ENCODE measurements at places on chromosomes 12 and 14.

GRCh38 chr12:125305231-125305630 is 240.0 kb downstream of the AACS start:
- no peak for DNase-seq

- no peak for DNase-seq
Measured at GRCh38 chr14:52711666-52712065, 4.7 kb downstream of the PSMC6 start.

GRCh38 chr14:97582022-97582421 is 784.8 kb downstream of the VRK1 start:
- DNase-seq, result no peak

DNA sequence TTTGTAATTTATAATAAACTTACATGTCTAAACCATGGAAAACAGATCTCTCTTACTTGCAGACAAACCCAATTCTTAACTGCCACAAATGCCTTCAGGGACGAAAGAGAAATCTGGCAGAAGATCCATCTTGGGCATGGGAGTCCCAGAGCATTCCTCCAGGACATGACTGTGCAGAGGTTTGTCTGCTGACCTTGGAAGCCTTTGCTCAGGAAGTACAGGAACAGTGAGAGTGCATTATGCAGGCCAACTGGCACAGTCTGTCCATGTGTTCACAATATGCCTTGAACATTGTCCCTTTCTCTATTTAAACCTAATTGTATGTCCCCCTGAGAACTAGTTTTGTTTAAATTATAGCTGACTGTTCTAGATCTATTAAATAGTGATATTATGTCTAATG is 467.1 kb downstream of the ATP23 start:
- no peak for DNase-seq

- no peak for DNase-seq
Measured at GRCh38 chr12:53048780-53049401, 974 bp upstream of the TNS2 start.

DNA sequence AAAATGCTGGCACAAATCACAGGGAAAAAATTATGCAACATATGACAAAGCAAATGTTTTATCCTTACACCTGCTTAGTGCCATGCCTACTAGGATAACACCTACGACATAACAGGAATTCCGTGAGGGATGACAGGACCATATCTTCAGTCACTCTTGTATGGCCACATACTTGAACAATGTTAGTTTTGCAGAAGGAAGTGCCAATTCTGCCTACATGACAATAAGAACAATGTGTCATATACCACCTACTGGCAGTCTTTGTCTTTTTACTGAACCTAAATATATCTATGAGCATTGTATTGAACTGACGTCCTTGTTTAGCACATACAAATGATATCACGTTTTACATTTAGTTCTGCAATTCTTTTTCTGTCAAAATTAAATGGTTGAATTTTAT is 234.0 kb downstream of the ADAMTS20 start:
- no peak for DNase-seq

DNA sequence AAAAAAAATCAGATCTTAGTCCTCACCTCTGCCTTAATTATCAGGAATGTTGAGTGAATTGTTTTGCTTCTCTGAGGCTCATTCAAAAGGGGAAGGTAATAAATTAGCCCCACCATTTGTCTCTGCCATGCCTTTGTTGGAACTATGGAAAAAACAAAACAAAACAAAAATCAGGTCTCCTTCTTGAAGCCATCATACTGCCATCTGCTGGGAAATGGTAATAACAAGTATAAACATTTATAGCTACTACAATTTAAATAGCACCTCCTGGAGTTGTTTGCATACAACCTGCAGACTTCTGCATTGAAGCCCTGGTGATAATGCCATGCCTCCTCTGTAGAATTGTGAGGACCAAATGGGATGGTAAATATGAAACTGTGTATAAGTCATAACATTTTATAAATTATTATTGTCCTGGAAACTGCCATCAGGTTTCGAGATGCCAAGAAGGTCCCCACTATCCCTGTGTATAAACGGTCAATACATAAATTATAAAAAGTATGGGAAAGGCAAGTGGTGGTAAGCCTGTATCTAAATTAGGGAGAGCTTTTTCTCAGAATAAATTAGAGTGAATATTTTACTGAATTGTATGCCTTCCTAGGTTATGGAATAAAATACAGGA is 87.2 kb upstream of the FGD4 start:
- no peak for DNase-seq

DNA sequence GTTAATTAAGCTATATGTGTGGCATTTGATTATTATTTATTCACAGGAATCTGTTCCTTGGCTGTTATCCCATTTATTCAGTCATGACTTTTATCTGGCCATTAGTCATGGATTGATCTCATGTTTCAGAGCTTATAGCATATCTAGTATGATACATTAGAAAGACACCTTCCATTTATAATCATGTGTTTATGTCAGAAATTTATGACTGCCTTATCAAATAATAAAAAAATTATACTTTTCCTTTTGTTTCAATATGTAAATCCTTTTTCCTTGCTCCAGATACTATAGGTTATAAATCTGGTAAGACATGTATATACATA is 248.0 kb upstream of the PDE3A start:
- no peak for DNase-seq

GRCh38 chr12:59131462-59131861 is 211.2 kb upstream of the LRIG3 start:
- no peak for DNase-seq

DNA sequence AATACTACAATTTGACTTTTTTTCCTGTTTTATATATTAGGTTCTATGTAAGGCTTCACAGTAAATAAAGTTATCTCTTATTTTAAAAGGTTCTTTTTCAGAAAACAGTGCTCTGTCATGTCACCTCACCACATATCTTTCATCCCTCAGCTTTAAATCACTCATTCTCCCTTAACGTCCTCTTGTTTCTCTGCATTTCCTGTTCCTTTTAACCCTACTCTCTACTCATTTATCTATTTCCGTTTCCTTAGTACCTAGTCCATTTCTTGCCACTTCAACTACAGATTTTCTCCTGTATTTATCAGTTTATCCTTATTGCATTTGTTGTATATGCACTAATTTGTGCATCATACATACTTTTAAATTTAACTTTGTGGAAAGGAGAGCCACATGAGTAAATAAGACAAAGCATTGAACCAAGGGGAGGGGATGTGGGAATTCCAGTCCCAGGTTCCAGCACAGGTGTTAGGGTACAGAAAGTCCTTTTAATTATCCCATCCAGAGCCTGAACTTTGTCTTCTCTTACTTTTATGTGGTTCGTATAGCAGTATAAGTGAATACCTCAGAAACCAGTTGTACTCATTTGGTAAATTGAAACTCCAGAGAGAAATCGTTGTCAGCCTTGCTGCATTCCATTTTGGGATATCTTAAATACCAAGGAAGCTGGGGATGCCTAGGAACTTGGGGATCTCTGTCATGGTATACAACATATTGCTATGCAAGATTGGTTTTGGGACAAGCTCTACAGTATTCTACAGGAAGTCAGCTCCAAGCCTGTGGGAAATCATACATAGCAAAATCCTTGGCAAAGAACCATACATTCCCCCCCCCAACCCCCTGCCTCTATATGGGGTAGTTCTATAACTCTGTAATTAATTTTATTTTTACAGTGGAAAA is 120.5 kb downstream of the DIP2B start:
- no peak for DNase-seq

- DNase-seq, result no peak
Measured at GRCh38 chr12:88036353-88036965, 7.3 kb upstream of the C12orf50 start.

GRCh38 chr14:98227000-98227726 is 1044.8 kb downstream of the BCL11B start:
- no peak for DNase-seq

GRCh38 chr14:69963966-69964365 is 84.8 kb downstream of the SMOC1 start:
- no peak for DNase-seq

GRCh38 chr12:101327051-101327450 is 47.1 kb downstream of the UTP20 start:
- DNase-seq, result no peak

GRCh38 chr14:40679256-40679655 is 927.4 kb upstream of the LRFN5 start:
- no peak for DNase-seq

- DNase-seq, result no peak
Measured at GRCh38 chr14:68181519-68182326, 362.1 kb downstream of the RAD51B start.

DNA sequence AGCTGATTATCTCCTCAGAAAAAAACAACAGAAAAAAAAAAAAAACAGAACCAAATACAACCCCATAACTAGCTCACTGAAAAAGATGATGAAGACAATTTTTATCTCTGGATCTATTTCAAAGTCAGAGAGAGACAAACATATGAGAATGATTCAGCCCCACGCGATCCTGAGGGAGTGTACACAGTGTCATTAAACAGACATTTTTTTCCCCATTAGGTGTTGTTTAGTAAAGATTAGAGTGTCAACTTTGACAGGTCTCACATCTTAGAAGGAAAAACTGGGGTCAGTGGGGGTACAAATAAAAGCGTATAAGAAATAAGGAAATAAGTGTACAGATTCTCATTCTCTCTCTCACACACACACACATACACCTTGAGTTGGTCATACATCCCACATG is 635.4 kb downstream of the NRXN3 start:
- no peak for DNase-seq

DNA sequence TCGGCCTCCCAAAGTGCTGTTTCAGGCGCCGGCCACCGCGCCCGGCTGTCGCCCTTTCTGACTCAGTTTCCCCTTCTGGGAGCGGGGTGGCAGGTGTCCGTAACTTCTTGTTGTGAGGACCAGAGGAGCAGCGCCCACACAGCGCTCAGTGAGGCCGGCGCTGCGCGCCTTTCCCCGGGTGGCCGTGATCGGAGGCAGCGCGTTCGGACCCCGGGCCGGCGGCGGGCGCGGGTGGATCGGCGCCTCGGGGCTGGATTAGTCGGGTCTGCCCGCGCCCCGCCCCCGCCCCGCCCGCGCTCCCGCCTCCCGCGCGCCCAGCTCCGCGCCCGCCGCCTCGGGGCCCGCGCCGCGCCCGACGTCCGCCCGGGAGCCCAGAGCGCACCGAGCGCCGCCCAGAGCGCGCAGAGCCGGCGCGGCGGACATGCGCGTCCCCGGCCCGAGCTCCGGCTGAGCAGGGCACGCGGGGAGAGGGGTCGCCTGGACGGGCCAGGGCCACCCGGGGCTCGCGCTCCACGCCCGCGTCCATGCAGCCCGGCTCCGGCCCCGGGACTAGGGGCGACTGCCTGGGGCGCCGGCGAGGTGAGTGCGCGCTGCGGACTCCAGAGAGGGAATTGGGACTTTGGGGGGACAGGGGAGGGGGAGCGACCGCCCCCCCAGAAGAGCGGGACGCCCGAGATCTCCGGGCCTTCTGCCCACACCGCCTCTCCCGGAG is 50.6 kb downstream of the LRCOL1 start:
- DNase-seq, result no peak

GRCh38 chr12:13853471-13853870 is 127.9 kb downstream of the GRIN2B start:
- no peak for DNase-seq

GRCh38 chr12:89081719-89082369 is 270.5 kb downstream of the DUSP6 start:
- DNase-seq, result no peak

DNA sequence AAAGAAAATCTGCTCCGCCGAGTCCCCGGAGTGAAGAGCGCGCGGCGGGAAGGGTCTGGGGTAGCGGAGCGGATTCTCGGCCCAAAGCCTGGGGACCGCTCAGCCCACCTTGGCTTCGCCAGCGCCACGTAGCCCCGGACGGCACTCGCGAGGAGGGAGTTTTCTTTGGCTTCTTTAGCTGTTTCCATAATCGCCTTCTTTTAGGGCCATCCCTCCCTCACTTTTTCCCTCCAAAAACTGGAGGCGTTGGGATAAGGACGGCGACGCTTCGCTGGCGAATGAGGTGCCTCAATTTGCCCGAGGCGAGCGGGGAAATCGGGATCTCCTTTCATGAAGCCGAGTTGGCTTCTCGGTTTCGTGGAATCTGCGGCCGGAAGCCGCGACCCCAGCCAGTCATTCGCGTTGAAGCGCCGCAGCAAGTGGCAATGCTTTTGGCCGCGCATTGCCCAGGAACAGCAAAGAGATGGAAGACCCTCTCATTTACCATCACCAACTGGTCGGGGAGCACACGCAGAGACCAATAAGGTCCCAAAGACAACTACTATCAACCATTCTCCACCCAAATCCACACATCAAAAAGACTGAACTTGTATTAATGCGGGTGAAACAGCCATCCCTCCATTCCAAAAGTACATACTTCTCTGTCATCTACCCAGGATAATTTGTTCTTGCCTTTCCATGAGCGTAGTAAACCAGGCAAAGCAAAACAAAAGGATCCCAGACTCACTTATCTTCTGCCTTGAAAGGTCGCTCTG is 8.4 kb upstream of the SIX1 start:
- DNase-seq, result no peak

- DNase-seq, result no peak
Measured at GRCh38 chr14:104603711-104604401, 716 bp downstream of the TMEM179 start.

DNA sequence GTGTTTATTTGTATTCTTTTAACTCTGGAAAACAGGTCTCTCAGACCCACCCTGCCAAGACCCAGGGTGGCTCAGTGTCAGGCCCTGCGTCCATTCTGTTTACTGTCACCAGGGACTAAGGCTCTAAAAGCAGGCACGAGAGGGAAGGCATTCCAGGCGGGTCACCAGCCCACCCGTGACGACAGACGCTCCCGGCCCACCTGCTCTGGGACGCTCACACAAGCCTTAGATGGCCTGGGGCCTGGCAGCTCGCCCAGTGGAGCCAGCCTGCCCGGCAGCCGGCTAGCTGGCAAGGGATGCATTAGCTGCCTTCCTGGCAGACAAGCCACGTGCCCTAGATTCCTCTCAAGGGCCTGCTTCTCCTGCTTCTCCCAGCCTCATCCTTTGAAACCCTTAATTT is 9.2 kb upstream of the NUAK1 start:
- DNase-seq, result no peak

DNA sequence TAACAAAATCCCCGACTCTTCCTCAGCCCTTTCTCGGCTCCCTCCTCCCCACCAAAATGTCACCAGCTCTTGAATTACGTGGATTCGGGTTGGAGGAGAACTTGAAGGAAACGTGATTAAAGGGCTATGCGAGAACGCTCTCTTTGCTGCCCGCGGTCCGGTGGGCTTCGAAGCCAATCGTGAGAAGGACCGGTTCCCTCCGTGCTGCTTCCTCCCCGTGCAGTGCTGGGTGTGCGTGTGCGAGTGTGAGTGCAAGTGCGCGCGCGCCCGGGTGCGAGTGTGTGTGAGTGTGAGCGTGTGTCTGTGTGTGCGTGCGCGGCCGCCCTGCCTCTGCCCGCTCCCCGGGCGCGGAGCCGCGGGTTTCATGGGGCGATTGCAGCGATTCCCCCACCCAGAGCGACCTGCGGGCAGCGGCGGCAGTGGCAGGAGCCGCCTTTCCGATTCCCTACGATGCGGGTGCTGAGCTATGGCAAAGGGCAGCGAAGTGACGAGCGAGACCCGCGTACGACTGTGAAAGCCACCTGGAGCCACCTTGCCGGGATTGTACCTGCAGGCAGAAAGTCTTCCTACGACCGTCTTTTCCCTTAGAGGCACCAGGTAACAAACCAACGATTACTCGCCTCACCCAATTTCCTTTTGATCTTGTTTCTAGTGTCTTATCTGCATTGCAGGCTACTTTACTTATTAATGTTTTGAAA is 1.4 kb downstream of the LRFN5 start:
- DNase-seq, result no peak

GRCh38 chr12:45243963-45244362 is 28.1 kb downstream of the ANO6 start:
- no peak for DNase-seq
